ENCODE measurements at places on chromosomes 6 and 20.

GRCh38 chr6:48535582-48536009 is 424.6 kb upstream of the PTCHD4 start:
- DNase-seq = no peak

DNA sequence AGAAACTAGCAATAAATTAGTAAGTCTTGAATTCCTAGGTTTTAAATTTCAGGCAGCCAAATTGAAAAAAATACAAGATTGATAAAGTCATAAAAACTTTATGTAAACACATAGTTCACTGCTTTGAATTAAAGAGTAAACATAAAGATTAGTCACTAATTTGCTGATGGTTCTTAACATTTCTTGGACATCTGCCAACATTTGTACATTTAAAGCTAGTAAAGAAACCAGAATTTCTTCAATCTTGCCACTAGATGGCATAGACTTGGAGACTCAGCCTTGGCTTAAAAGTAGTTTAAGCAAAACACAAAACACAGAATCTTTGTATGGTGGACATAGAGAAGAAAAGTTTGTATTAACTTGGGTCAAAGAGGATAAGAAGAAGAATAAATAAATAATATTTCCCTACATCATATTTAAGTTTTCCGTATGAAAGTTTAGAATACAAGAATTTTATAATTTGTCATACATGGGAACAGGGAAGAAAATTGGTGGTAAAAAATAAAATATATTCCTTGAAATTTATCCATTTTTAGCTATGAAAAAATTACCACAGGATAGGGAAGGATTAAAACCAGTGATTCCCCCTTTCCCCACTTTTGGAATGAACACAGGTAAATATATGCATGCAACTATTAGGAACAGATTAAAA is 41.7 kb upstream of the FAM135A start:
- no peak for DNase-seq

DNA sequence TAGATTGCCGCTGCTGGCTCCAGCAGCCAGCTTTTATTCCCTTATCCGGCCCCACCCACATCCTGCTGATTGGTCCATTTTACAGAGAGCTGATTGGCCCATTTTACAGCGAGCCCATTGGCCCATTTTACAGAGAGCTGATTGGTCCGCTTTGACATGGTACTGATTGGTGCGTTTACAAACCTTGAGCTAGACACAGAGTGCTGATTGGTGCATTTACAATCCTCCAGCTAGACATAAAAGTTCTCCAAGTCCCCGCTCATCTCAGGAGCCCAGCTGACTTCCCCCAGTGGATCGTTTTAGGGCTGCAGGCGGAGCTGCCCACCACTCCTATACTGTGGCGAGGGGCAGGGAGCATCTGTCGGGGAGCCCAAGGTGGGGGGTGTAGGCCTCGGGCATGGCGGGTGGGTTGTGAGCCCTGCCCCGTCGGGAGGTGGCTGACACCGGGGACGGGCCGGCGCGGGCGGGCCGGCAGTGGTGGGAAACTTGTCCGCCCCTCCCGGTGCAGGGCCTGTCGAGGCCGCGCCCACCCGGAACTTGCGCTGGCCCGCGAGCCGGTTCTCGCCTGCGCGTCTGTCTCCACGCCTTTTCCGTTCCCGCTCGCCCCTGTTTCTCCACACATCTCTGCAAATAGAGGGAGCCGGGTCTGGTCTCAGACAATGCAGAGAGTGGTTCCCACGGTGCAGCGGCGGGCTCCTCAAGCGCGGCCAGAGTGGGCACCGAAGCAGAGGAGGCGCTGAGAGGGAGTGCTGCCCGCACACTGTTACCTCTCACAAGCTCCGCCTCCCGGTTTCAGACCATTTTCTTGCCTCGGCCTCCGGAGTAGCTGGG is 86.1 kb upstream of the STMND1 start:
- DNase-seq = peak; percentile 75

DNA sequence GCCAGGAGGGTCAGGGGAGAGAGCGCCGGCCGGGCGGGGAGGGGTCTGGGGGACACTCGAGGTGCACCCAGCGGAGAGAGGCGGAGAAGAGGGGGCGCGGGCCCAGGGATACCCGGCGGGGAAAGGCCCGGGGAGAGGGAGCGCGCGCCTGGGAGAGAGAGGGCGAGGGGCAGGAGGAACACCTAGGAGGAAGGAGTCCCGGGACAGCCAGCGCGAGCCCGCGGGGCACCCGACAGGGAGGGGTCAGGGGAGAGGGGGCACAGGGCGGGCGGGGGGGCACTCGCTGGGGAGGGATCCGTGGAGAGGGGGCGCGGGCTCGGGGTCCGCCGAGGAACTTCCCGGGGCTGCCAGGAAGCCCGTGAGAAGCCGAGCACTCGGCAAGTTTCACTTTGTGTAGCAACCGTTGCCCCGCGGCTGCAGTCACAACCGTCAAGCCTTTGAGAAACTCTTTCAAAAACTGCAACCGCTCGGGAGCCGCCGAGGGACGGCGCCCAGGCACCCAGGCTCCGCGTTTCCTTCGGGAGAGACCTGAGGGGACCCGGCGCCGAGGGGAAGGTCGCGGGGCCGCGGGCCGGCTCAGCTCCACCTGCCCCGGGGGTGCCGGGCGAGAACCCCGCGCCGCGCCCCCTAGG is 471 bp downstream of the EZR start:
- no peak for DNase-seq

Measured in ELF-1 (cell line).